ENCODE measurements at places on chromosomes 2 and 18.

DNA sequence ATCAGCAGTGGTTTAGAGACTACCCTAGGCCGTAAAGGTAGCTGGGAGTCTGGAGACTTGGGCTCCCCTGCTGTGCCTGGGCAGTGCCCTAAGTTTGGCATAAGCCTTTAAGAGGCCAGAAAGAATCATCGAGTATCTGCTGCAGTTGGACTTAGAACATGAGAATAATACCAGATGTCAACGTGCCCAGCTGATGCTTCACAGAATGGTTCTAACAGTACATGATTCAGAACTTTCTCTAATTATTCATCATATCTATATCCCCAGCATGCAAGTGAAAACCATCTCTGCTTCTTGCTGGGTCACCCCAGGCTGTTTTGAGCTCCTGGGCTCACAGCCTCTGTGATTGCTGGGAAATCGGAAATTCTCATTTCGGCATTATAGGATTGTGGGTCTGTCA lies 118.1 kb downstream of the NCK2 start:
- DNase-seq = no peak

DNA sequence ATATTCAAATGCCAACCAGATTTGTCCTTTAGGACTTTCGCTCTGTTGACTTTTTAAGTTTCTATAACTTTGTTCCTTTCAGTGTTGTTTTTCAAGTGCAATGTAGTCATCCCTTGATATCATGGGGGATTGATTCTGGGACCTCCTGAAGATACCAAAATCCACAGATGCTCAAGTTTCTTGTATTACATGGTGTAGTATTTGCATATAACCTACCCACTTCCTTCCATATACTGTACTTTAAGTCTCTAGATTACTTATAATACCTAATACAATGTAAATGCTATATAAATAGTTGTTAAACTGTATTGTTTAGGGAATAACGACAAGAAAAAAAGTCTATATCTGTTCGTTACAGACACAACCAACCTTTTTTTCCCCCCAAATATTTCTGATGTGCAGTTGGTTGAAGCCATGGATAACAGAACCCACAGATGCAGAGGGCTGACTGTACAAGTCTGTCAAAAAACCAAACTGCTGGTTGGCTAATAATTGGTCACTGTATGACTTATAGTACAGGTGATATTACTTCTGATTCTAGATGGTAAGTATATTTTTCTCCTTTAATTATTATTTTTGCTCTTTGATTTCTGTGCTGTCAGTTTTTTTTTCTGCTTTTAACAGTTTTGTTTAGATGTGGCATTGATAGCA lies 201.7 kb upstream of the STON1 start:
- no peak for DNase-seq

DNA sequence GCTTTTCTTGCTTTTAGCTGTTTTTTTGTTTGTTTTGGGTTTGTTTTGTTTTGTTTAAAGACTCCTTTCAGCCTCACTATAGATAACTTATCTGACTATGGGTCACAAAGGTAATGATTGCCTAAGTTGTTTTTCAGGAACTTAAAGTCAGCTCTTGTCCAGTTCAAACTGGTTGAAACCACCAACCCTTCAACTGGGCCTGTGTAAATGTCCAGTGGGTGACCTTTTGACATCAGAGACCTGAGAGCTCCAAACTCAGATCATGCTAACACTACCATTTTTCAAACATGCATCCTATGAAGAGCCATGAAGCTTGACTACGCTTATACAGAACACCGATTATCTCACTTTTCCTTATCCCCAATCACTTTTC lies 144.6 kb upstream of the RMP24 start:
- no peak for DNase-seq

- DNase-seq = no peak
Observed at GRCh38 chr2:238104691-238105371, 4.7 kb downstream of the ESPNL start.

GRCh38 chr2:27781496-27781895 lies 10.0 kb downstream of the MRPL33 start:
- DNase-seq = no peak
